ENCODE measurements at places on chromosomes 6 and 20.

- no peak for DNase-seq
Measured at GRCh38 chr20:31681128-31681727, 41.4 kb downstream of the BCL2L1 start.

DNA sequence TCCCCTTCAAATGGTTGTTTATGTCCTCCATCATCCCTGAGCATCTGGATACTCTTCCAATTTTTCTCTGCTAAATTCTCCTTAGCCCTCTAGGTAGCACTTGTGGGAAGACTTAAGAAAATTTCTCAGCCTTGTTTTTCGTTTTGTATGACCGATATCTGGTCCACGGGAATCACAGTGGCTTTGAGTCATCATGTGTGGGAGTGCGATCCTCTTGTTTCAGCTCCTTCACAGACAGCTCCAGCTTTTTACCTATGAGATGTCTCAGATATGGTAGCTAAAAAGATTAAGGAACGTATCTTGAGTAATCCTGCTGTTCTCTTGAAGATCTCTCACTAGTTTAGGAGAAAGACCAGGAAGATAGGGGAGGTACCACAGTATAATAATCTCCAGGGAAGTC, 196.1 kb downstream of the GRM1 start:
- DNase-seq, result no peak

DNA sequence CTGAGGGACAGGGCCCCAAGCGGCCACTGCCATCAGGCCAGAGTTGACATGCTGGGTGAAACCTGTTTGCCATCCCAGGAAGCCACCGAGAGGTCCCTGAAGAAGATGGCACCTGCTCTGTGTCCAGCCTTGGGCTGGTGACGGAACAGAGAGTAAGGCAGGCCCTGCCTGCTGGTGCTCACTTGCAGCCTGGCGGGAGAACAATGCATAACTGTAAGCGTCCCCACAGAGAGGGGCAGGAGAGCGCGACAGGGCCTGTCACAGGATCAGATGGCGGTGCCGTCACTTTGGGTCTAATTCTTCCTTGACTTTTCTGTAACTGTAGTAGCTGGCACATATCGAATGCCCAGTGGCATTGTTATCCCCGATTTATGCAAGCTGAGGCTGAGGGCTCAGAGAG, 29.0 kb upstream of the VSTM2L start:
- no peak for DNase-seq

DNA sequence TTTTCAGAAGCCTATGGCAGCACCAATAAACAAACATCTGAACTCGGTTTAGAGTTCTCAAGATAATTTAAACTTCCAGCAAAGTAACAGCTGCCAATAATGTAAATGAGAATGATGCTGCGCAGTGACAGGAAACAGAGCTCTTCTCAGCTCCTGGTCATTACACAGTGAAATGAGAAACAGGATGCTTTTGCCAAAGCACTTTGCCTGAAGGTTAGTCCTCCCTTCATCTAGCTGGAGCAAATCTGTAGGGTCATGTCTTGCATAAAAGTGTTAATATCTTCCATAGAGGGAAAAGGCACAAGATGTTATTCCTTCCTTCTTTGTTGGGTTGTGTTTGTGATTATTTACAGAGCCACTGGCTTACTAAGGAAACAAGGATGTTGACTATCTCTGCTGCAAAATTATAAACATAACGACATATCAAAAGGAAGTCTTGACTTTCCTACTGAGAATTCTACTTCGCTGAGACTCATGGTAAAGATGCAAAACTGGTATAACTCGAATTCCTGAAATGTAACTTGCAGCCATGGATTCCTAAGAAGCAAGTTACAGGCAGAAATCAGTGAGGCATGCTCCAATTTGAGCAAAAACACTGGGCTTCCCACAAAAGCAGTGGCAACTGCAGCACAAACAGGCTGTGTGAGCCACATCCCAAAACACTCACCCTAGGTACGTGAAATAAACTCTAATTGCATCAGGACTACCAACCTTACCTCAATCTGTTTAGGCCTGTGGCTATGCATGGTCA, 102.5 kb upstream of the BEND6 start:
- DNase-seq, result no peak

GRCh38 chr20:25248786-25249172, 894 bp downstream of the PYGB start:
- DNase-seq, result no peak

DNA sequence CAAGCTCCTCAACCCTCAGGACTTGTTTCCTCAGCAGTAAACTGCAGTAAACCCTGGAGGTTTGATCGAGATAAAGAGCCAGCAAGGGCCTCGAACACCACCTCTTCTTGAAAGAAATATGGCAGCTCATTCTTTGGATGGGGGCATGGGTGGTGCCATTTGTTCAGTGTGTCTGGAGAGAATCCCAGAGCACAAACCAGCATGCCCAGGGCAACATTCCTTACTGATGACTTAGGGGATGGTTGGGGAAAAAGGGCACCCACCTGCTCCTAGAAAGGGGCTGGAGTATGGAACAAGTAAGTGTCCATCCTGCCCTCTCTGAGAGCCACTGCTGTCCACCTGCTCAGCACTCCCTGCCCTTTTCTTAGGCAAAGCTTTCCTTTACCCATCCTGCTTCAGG, 31.3 kb upstream of the ZFAND3 start:
- no peak for DNase-seq

GRCh38 chr6:56657354-56657753, 14.7 kb upstream of the DST start:
- no peak for DNase-seq

DNA sequence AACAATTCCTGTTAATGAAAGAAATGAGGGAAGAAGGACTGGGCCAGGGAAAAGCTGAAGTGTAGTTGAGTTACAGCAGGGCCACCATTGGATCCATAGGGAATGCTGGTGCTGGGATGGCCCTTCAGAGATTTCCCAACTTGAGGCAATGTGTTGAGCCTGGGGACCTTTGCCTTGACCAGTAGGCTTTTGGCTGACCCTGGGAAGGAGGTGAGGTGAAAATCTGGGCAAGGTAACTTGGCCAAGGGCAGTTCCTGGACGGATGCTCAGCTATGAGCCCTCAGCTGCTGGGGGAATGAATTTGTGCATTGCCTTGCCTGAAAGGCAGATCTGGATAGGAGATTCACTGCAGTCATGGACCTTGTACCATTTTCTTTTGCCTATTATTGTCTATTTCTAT, 20.4 kb downstream of the UTRN start:
- DNase-seq, result no peak

- DNase-seq, result no peak
Measured at GRCh38 chr20:57392512-57393271, 1.5 kb downstream of the RBM38 start.

GRCh38 chr6:84027340-84028181, 6.0 kb upstream of the MRAP2 start:
- no peak for DNase-seq

- DNase-seq, result no peak
Measured at GRCh38 chr6:116268589-116269293, 11.0 kb downstream of the TSPYL1 start.

- no peak for DNase-seq
Measured at GRCh38 chr6:88223298-88223697, 57.2 kb upstream of the CNR1 start.

GRCh38 chr20:7505152-7505834, 435.0 kb downstream of the HAO1 start:
- no peak for DNase-seq

DNA sequence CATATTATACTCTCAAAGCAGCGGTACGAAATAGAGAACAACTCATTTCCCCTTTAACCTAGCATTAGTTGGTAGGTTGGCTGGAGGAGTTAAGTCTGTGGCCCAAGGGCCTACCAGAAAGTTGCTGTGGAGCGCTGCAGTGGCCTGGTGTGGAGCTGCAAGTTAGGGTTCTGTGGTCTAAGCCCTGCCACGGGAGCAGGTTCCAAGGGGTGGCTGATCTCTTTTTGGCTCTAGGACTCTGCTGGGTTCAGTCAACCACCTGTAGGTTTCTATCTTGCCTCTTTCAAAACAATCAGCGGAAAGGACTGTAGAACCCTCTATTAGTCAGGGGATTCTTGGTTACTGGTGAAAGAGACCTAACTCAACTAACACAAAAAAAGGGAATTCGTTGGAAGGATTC, 54.5 kb upstream of the TULP4 start:
- no peak for DNase-seq

DNA sequence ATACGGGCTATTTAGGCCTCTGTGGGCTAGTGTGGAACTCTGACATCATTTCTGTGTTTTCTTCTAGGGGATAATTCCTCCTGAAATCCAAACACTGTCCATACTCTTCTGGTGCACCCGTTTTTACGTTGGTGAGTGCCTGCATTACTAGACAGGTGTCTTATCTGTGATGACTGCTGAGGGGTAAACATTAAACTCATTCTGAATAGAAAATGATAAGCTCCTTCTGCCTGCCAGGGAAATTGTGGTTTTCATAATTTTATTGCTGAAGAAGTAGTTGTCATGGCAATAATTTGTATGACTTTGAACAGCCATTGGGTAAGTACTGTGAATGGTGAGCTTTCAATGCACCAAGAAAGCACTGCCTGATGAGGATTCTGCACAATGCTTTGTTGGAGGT, 705.6 kb downstream of the UTRN start:
- no peak for DNase-seq

- DNase-seq, result no peak
Measured at GRCh38 chr6:147397306-147397705, 111.2 kb upstream of the SAMD5 start.

- no peak for DNase-seq
Measured at GRCh38 chr6:125844989-125845388, 54.2 kb downstream of the NCOA7 start.

GRCh38 chr20:45459606-45460005, 9.9 kb upstream of the WFDC2 start:
- no peak for DNase-seq

DNA sequence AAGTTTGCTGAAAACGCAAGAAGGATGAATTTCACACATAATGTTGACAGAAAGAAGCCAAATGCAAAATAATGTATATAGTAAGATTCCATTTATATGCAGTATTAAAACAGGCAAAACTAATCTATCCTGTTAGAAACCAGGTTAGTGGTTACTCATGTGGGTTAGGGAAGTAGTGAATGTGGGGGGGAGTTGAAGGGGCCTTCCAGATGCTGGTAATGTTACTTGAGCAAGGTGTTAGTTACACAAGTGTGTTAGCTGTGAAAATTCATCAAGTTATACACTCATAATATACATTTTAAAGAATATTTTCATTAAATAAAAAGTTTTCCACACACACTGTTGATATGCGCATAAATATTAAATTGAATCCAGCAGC, 29.8 kb downstream of the USP45 start:
- DNase-seq, result no peak

- no peak for DNase-seq
Measured at GRCh38 chr6:18166312-18167036, 11.3 kb downstream of the KDM1B start.

- no peak for DNase-seq
Measured at GRCh38 chr6:143611580-143611979, 66.2 kb upstream of the PHACTR2 start.

DNA sequence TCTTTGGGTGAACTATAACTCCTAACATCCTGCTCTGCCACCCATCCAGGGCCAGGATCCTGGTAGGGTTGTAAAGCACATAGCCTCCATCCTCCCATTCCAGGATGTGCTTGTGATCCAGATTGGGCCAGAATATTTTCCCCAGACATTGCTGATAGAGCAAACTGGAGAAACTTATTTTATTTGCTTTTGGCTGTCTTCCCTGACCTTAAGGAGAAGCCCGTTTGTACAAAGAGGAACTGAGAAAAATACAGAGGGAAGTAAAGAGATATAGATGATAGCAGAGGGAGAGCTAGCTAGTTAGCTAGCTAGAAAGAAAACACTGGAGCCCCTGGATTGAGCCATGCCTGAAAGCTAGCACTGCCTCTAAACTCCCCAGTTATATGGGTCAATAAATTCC, 9.0 kb upstream of the HDAC2 start:
- no peak for DNase-seq

DNA sequence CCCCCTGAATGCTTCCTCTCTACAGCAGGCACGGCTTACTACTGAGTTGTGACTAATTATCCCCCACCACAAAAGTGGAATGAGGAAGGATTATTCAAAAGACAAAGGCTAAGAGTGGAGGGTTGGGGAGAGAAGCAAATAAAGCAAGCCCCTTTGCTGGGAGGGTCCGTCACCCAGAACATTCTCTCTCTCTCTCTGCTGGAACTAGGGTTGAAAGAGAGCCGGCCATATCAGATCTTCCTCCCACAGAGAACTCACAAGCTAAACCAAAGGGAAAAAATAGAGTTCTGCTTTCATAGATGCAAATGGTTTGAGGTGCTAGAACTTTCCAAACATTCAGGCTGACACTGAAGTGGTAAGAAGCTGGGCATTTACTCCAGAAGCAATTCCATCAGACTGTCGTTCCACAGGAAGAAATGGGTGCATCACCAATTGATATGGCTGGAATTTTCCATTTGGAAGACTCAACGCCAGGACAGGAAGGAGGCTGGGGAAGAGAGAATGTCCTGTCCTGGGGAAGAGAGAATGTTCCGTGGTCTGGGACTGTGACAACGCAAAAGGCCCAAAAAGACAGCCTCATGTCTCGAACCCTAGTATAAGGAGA, 7.9 kb downstream of the ZMYND8 start:
- no peak for DNase-seq

- no peak for DNase-seq
Measured at GRCh38 chr6:32843331-32843978, 392 bp downstream of the PSMB8 start.

DNA sequence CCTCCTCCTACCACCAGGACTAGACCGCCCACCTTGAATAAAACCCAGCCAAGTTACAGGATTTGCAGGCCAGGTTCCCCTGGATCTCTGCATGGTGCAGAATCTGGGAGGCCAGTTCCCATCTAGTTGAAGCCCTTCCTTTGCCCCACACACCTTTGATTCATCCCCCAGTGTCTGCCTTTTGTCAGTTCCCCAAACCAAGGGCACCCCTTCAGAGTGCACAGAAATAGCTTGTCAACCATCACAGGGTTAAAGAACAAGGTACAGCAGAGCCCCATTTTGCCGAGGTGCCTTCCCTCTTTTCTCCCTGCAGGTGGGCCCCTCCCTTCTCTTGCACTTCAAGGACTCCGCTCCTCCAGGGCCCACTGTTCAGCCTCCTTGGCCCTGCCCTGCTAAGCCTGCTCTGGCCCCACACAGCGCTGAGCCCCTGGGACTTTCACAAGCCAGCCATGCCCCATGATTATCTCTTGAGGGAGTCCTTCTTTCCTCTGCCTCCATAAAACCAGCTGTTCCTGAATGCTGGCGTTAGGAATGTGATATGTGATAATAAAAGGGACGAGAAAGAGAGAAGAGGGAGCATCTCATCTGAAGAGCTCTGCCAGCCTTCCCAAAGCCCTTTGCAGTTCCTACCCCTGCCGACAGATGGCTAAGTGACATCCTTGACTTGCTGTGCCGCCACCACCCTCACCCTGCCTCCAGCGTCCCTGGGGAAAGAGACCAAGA, 280.3 kb downstream of the CDC5L start:
- peak; percentile 84 for DNase-seq

GRCh38 chr6:8736156-8736895, 301.0 kb upstream of the SLC35B3 start:
- DNase-seq, result no peak
